Panc1 (cell line): ENCODE measurements at places on chromosomes 1 and 21.

GRCh38 chr1:110597966-110598365, 8.2 kb downstream of the KCNA2 start:
- DNase-seq: no peak

GRCh38 chr1:30920827-30921226, 12.3 kb upstream of the SDC3 start:
- DNase-seq: no peak

DNA sequence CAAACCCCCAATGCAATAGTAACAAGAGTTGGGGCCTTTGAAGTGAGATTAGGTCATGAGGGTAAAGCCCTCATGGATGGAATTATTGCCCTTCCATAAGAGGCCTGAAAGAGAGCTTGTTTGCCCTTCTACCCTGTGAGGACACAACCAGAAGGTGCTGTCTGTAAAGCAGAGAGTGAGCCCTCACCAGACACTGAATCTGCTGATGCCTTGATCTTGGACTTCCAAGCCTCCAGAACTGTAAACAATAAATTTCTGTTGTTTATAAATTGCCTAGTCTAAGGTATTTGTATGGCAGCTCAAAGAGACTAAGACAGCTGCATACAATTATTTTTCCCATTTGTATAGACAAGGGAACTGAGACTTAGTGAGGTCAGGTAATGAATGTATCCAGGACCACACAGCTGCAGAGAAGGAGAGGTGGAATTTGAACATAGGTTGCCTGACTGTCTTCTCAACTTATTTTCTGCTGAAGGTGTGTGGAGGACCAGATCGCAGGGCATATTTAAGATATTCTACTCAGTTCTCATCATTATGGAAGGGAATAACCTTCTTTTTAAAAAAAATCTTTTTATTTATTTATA, 18.7 kb downstream of the IL23R start:
- no peak for DNase-seq

DNA sequence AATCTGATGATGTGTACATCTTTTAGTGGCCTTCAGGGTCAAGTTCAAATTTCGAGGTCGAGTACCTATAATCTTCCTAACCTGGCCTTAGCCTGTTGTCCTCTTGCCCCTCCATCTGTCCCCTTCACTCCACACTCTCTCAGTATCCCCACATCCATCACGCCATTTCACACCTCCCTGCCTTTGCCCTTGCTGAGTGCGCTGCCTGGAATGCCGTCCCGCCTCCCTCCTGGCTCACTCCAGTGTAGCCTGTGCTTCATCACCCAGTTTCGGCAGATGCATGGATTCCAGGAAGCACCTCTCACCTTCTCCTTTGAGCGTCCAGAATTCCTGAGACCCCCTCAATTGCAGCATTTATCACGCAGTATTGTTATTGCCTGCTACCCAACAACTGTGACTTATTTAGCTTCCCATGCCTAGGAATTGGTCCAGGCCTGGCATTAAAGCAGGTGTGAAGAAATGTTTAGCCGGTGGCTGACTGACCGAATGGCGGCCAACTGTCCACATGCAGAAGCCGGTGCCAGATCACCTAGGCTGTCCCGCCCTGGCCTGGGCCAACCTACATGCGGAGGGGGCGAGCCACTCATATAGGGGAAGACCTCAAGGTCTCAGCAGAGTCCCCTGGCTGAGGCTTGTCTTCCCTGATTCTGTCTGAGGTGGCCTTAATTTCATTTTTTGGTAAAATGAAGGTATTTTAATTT, 34.5 kb downstream of the MYOM3 start:
- no peak for DNase-seq

GRCh38 chr1:9842073-9842711, 18.4 kb upstream of the CLSTN1 start:
- DNase-seq: no peak

DNA sequence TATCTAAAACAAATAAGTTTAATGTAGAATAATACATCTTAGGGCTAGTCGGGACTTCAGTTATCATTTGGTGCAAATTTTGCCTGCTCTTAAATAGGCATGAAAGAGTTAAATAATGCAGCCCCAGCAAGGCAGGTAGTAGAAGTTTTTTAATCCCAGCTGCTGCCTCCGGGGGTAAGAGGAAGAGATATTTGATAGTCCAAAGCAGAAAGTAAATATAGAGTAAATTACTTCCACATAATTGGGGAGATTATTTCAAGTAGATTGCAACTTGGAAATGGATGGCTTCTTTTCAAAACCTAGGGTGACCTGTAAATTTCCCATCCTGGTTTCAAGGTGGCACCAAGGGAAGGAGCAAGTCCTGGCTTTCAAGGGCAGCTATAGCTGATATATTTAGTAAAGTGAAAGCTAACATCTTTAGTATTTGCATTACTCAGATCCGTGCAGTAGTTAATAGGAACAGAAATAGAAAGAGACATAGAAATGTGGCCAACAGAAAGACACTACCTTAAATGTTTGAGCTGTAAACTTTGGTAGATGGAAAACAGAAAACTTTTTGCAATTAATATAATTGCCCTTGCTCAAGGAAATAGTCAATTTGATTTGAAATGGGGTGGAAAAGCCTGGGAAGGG, 109.1 kb downstream of the LMO4 start:
- no peak for DNase-seq

- DNase-seq: no peak
Observed at GRCh38 chr21:45283035-45283610, 4.6 kb downstream of the POFUT2 start.

DNA sequence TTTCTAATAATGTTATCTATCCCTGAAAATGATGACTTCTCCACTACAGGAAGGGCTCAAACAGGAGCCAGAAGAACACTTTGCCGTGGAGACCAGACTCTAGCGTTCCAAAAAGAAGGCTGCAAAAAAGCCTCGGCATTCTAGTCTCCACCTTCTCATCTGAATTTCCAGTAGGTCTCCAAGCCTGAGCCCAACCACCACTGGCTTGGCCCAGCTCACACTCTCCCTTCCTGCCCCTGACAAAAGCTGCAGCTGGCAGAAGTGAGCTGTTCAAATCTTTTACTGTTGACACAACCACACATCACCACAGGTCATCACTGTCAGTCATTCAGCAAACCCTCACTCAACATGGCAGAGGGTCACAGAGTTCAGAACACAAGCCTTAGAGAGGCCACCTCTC, 69.3 kb downstream of the CAMK2N1 start:
- no peak for DNase-seq

DNA sequence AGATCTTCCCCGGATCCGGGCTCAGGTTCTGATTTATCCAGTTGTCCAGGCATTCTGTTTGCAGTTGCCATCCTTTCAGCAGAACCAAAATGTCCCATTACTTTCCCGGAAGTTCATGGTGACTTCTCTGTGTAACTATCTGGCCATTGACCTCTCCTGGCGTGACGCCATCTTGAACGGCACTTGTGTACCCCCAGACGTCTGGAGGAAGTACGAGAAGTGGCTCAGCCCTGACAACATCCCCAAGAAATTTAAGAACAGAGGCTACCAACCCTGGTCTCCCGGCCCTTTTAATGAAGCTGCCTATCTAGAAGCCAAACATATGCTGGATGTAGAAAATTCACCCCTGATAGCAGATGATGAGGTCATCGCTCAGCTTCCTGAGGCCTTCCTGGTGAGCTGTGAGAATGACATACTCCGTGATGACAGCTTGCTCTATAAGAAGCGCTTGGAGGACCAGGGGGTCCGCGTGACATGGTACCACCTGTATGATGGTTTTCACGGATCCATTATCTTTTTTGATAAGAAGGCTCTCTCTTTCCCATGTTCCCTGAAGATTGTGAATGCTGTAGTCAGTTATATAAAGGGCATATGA, 22.4 kb downstream of the AADACL4 start:
- DNase-seq: no peak

- no peak for DNase-seq
Observed at GRCh38 chr1:53369034-53369750, 41.3 kb upstream of the LRP8 start.

- DNase-seq: no peak
Observed at GRCh38 chr1:223702735-223703667, 9.3 kb upstream of the CAPN2 start.

DNA sequence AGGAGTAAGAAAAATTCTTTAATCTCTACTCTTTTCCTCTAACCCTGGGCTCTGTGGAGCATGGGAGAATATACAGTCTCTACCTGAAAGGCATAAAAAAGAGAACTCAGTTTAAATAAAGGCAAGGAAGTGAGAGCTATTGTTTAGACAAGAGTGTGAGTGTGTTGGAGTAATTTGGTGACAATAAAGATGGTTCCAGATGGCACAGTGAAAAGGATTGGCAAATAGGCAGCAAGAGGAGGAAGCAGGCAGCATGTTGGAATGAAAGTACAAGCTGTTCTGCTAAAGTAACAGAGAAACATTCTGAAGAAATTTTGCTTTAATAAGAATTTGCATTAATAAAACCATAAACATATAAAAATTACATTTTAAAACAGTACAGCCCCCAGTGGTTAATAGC, 163.4 kb downstream of the DNM3 start:
- DNase-seq: no peak
